ENCODE measurements at places on chromosomes 2 and 18.

GRCh38 chr2:118903551-118904479 lies 38.2 kb upstream of the MARCO start:
- no peak for DNase-seq

DNA sequence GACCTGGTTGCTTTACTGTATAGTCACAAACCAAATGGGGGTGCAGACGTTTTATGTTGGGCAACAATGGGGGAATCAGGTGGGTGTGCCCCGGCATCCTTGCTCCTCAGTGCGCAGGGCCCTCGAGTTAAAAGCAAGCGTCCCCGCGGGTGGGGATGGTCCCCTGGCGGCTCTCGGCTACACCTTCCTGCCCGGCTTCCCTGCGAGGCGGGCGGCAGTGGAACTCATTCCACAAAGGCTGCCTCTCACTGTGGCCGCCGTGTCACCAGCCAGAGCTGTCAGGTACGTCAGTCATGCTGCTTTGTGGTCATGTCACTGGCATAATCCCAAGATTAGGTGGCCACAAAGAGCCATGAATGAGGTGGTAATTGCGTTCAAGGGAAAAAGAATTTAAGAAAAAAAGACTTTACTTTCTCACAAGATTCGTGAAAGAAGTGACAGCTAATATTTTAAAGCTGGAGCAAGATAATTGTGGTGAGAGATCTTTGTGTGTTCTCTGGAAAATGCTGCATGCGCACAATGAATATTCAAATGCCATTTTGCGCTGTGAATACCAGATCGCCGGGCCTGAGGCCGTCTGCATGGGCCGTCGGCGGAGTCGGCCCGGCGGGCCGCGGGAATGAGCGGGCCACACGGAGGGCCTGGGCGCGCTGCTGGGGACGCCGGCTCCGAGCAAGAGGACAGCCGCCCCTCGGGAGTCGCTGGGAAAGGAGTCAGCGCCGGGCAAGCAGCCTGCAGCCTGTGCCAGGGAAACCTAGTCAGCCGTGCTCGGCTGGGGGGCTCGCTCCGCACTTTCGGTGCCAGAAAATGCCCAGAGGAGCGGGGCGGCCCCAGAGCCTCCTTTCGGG lies 82.3 kb upstream of the LDLRAD4 start:
- DNase-seq = peak; percentile 31

- no peak for DNase-seq
These were observed 33.2 kb upstream of the CYP1B1 start for GRCh38 chr2:38108907-38109731.

DNA sequence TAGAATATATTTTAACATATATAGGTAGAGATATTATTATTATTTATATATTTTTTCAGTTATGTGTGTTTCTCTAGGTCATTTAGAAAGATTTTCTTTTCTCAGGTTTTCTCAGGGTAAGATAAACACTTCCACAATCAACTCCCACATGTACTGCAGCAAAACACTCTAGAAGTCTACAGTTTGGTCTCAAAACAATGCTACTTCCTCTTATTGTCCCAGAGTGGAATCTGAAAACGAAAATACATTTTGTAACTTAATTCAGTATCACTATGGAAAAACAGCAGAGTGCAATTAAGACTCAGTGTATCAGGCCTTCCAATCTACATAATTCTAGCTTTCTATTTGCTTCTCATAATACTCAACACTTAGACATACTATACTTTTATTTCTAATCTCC lies 190.1 kb upstream of the SLC35G4 start:
- DNase-seq = no peak

DNA sequence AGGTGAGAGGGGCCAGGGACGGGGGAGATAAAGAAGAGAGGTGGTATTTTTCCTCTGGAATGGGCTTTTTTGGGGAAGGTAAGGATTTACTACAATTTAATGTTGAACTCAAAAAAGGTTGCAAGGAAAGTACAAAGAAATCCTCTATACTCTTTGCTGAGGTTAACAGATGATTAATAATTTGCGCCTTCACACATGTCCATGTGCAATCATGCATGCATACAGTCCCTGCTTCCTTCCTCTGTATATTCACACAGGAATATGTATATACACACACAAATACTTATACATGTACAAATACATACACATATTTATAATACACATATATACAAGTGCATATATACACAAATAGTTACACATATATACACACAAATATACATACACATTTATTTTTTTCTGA lies 193.4 kb downstream of the NBAS start:
- DNase-seq = no peak

- DNase-seq = no peak
These were observed 212.4 kb downstream of the SLC4A10 start for GRCh38 chr2:161836664-161837063.

DNA sequence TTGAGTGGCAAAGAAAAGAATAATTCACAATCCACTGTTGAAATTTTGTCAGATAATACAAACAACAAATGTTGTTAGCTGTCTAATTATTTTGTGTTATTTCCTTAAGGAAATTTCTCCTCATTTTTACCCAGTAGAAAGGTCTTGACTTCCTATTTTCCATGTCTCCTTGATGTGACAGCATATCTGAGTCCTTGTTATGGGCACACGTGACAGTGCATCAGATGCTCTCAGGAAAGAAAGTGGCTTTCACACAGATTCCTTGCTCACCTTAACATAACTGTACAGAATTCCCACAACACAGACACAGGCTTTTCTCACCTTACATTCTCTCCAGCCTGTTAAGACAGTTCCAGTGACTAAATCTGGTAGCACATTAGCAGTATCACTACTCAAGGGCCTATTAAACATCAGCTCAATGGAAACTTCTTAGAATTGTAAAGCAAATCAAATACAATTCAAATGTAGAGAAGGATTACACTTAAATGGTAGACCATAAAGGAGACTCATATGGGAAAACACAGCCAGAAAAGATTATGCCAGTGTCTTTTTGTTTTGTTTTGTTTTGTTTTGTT lies 30.2 kb upstream of the GPR55 start:
- DNase-seq = no peak

DNA sequence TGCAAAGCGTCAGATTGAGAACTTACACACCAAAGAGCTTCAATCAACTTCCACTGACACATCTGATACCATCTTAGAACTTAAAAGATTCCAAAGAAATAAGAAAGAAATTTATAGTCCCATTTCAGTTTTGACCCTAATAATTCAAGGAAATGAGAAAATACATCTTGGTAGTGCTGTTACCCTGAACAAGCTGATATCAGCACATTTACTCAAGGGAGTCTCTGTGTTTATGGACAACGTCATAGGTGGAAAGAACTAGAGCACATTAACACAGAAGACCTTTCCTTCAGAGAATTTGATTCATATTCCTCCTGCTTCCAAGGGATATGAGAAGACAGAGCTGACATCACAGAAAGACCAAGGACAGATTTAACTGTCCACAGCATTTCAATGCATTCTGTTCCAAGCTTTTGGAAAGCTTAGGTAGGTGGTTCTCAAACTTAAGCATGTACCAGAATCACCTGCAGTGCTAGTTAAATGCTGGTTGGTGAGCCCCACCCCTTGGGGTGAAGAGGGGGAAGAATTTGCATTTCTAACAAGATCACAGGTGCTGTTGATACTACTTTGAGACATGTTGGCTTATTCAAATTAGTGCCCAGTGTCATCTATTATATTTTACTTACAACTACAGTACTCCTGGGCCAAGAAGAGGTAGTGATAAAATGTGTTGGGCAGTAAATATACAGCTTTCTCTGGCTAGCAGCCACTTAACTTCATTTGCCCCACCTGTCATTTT lies 59.8 kb downstream of the LDAH start:
- DNase-seq = no peak

DNA sequence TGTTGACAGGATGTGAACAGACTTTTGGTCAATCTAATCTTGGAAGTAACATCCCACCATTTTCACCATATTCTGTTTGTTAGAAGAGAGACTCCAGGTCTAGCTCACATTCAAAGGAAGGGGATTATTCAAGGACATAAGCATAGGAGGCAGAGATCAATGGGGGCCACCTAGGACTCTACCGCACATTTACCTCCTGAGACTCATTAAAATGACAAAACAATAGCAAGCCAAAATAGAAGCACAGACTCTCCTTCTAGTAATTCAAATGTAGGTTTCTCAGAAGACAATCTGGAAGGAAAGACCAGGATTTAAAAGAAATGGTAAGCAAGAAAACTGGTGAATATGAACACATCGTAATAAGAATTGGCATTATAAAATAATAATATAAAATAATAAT lies 156.4 kb upstream of the KYNU start:
- DNase-seq = no peak

DNA sequence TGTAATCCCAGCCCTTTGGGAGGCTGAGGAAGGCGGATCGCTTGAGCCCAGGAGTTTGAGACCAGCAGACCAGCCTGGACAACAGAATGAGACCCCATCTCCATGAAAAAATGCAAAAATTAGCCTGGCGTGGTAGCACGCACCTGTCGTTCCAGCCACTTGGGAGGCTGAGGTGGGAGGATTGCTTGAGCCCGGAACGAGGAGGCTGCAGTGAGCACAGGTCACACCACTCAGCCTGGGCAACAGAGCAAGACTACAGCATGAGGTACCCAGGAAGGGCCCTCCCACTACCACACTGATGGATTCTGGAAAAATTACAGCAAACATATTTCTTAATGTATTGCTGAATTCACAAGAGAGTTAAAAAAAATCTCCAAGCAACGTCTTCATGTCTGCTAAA lies 56.3 kb upstream of the HPCAL1 start:
- DNase-seq = no peak

DNA sequence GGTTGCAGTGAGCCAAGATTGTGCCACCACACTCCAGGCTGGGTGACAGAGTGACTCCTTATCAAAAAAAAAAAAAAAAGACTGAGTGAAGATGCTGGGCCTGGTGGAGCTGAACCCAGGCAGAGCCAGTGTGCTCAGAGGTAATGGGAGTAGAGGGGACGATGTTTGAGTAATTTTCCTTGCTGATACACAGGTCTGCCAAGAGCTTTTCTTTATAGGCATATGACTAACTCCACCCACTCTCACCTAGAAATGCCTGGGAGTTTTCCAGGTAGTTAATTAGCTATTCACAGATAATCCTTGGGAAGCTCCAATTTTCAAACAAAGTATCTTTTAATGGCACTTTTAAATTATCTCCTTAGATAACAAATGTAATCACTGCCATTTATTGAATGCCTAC lies 33.4 kb upstream of the ACSL3 start:
- DNase-seq = no peak

- DNase-seq = no peak
These were observed 1.8 kb downstream of the KIF5C start for GRCh38 chr2:148876595-148877402.

DNA sequence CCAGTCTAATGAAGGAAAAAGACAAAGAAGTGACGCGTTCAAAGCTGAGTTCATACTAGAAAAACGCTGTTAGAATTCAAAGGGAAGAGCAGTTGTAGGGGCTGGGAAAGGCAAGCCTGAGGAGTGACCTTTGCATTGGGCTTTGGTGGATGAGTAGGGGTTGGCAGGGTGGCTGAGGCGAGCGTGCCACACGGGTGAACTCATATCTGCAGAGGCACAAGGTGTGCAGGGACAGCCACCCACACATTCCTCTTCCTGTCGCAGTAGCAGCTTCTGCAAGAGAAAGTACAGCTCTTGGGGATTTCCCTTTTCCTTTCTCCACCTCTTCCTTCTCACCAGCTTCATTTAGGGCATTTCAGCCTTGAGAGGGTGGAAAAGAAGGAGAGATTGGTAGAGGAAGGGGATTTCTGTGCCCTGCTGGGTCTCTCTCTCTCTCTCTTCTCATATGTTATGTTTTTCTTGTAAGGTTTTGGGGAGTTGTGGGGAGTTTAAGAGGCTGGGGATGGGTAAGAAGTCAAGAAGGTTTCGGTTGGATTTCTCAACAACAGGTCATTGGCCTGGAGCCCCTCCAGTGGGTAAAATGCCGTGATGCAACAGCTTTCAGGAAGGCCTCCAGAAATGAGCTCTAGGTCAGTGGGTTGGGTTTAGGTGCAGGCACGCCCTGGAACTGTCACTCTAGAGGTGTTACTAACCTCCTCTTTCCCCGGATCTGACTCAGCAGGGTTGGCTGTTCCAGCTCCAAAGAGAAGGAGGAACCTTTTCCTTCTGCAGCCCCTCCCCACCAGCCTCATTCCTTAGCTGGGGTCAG lies 40.1 kb downstream of the ODC1 start:
- peak; percentile 46 for DNase-seq

- no peak for DNase-seq
These were observed 29.0 kb upstream of the TNS1 start for GRCh38 chr2:218031771-218032257.

GRCh38 chr2:121255358-121255757 lies 29.6 kb downstream of the TFCP2L1 start:
- no peak for DNase-seq

DNA sequence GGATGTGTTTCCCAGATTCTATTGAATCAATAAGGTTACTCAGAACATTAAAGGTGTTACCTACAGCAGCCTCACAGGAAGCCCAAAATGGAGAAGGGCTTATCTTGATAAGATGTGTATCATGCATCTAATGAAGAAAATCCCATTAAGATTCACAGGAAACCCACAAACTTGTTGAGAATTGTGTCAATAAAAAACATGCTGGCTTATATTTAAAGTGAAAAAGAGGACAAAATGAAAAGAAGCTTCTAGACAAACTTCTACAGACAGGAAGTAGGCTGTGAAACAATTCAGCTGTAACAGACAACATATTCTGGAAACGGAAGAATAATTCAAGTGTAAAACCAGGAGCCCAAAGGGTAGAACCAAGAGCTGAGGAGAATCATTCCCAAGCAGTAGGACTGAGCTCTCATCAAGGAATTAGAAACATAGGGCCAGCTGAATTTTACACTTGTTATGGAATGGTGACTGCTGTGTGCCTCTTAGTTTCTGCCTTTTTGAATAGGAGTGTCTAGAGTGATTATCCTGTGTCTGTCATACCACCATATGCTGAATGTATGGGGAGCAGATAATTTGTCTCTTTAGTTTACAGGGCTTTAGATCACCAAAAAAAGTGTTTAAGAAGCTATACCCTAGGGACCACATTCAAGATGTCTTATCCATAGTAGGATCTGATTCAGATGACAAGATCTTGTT lies 9.6 kb downstream of the IMMT start:
- DNase-seq = peak; percentile 36

DNA sequence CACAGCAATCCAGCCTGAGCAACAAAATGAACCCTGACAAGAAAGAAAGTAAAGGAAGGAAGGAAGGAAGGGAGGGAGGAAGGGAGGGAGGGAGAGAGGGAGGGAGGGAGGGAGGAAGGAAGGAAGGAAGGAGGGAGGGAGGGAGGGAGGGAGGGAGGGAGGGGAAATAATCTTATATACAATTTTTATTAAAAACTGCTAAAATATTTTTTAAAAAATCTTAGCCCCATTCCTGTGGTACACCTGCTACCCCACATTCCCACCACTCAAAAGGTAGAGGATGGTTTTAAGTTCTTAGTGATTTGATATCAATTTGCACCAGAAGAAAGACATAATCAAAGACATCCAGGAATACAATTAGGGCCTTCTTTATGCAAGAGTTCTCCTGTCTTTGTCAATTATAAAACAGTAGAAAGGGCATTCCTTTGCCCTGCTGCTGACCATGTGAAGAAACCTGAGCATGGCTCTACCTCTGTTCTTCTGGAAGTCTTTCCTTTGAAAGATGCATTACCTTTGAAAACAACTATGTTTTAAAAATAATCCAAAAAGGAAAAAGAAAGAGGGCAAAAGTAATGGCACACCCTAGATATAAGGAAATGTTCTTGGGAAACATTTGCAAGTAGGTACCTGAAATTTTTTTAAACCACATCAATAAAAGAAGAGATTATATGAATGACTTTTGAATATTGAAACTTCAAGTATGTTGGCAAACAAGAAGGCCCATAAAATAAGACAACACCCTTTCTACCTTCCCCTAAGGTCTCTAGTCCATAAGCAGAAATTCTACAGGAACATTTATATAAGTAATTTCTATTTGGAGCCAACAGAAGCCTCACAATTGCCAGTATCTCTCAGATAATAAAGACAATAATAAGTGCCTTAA lies 33.7 kb upstream of the ACVR2A start:
- no peak for DNase-seq
